ENCODE measurements at places on chromosomes 1 and 21. TPM values are rescaled to one million over a fixed set of nuclear protein-coding genes. Genes with fewer than 3 reads are reported as not detected.

- DNase-seq: no peak
Observed at GRCh38 chr1:247115545-247115944, 11.4 kb upstream of the ZNF669 start.

- DNase-seq: no peak
Observed at GRCh38 chr21:14877581-14878228, 187.1 kb downstream of the NRIP1 start.

DNA sequence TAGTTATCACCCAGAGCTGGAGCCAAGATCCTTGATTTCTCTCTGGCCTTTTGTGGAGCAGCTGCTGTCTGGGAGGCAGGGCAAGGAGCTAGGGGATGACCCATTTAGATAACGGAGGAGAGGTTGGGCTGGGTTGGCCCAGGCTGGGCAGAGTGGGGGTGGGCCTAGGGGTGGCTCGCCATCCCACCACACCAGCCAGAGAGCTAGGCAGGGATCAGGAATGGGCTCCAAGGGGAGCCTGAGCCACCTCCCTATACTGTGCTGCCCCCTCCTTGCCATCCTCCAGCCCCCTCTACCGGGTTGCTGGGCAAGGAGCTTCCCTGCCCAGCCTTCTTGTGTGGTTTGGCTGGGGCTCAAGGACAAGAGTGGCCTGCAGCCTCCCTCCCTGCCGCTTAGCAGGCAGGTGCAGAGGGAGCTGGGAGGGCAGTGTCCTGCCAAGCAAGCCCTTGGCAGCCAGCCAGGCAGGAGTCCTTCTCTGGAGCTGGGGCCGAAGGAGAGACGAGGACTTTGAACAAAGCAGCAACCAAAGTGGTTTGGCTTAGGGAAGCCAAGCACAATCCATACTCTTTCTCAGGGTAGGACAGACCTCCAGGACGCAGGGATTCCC is 4.1 kb downstream of the NUAK2 start:
- no peak for DNase-seq

- no peak for DNase-seq
Observed at GRCh38 chr1:93031711-93032110, 47.4 kb upstream of the MTF2 start.

DNA sequence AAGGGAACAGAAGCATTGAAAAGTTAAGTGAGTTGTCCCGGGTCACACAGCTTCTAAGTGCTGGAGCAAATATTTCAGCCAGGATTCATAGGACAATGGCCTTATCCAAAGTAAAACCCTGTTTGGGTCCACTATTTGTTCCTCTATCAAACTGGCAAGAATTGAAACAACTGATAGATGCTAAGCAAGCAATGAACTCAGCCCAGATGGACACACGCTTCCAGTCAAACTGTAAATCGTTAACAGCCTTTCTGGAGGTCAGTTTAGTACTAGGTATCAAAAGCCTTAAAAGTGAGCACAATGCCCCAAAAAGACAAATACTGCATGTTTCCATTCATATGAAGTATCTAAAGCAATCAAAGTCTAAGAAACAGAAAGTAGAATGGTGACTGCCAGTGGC is 779 bp upstream of the SVBP start:
- DNase-seq: no peak

- DNase-seq: no peak
Observed at GRCh38 chr1:217712925-217713597, 81.9 kb downstream of the SPATA17 start.

GRCh38 chr1:197150336-197151005 is 4.0 kb upstream of the ASPM start:
- no peak for DNase-seq

DNA sequence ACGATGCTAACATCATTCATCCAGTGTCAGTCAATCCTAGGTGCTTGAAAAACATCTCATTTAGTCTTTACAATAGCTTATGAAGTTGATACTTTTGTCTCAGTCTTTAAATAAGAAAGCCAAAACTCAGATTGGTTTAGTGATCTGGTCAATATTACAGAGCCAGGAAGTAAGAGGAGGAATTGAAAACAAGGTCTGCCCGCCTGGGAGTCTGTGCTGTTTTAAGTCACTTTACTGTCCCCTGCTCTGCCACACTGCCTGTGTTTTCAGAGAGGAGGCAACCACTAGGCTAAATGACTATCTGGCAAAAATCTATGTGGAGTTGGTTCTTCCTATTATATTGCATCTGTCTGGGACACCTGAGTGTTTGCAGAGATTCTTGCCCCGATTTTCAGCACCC is 62.3 kb downstream of the ST6GALNAC3 start:
- no peak for DNase-seq

DNA sequence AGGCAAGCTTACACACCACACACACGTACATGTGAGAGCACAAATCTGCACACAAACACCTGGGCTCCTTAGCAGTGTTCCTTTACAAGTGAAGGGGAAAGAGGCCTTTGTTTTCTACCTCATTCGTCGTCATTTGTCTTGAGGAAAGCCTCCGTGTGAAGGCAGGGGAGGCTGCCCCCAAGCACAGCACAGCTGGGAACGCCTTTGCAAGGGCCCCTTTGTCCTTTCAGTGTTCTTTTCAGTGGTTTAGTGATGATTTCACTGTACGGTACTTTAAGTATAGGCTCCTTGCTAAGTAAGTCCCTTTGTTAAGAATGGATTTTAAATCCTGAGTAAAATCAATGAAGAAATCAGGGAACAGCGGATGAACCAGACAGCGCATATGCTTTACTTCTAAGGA is 94.1 kb downstream of the PGBD5 start:
- no peak for DNase-seq

- DNase-seq: no peak
Observed at GRCh38 chr1:1612104-1612400, 3.2 kb upstream of the MIB2 start.

- DNase-seq: no peak
Observed at GRCh38 chr1:117836069-117836468, 93.4 kb downstream of the GDAP2 start.

DNA sequence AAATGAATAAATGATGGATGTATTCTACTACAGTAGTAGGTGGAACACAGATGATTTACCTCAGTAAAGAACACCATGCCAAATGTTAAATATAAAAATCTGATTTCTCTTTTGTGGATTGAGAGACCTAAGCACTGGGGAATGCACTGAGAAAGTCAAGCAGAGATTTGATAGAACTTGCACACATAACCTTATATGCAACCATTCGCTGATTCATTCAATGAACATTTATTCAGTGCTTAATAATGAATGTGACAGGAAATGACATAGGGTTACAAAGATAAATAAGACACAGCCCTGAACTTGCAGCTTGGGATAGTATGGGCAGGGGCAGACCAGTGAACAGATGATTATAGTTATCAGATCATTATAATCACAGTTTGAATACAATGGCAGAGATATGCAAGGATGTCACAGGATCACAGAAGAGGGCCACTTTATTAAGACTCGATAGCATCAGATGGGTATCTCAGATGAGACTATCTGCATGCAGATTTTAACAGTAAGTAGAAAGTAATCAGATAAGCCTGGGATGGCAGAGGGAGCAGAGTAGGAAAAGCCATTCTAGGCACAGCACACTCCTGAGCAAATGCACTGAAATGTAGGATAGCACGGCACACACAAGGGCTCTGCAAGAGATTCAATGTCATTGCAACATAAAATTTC is 169.4 kb downstream of the ASTN1 start:
- no peak for DNase-seq

DNA sequence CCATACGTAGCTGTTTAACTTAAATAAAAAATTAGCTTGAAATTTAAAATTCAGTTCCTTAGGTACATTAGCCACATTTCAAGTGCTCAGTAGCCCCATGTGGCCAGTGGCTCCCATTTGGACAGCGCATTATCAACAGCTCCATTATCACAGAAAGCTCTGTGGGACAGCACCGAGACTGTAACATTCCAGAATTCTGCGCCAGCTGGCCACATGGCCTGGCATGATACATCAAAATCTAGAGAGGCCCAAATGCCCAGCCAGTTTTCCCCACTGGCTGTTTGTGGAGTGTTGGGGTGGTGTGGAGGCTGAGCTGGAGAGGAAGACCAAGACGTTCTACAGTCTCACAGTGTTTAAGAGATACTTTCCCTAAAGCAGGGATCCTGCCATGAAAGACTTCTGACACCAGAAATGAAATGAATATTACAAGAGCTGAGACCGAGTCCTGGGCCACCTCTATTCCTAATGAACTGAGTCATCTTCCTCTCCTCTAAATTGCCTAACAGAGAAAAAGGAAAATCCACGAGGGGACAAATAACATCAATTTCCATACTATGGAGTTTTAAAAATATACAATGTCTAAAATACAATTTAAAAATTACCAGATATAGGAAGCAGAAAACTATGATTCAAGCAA is 27.3 kb upstream of the ACTA1 start:
- DNase-seq: no peak

Gene C4BPA
- total RNA-seq: not detected

Gene HCN3
- total RNA-seq: 1.3 TPM

All from glomerular endothelial cell (primary cell).